ENCODE measurements at places on chromosomes 6 and 20. TPM values are rescaled to one million over a fixed set of nuclear protein-coding genes. Genes with fewer than 3 reads are reported as not detected.

GRCh38 chr6:163576114-163576513, 161.6 kb downstream of the QKI start:
- no peaks in the 10 kb centered on the region for H3K4me1 ChIP-seq
- H3K4me3 ChIP-seq: no peak overlapping the region
- DNase-seq: no peak
- H3K27ac ChIP-seq: no peak overlapping the region
- no peaks in the 10 kb centered on the region for H3K27me3 ChIP-seq

DNA sequence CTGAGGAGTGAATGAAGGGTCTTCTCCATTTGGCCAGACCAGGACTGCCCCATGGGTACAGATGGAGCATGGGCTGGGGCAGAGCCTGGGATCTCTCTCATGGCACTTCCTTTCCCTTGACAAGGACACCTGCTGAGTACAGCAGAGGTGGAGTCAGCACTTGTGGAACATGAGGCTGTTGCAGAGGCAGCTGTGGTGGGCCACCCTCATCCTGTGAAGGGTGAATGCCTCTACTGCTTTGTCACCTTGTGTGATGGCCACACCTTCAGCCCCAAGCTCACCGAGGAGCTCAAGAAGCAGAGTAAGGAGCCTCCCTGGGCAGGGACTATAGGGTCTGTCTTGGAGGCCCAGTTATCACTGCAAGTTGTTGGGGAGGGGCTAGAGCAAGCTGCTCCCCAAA, 29.6 kb downstream of the GSS start:
- no peak overlapping the region for H3K4me3 ChIP-seq
- no peak overlapping the region for H3K27ac ChIP-seq
- DNase-seq: no peak

DNA sequence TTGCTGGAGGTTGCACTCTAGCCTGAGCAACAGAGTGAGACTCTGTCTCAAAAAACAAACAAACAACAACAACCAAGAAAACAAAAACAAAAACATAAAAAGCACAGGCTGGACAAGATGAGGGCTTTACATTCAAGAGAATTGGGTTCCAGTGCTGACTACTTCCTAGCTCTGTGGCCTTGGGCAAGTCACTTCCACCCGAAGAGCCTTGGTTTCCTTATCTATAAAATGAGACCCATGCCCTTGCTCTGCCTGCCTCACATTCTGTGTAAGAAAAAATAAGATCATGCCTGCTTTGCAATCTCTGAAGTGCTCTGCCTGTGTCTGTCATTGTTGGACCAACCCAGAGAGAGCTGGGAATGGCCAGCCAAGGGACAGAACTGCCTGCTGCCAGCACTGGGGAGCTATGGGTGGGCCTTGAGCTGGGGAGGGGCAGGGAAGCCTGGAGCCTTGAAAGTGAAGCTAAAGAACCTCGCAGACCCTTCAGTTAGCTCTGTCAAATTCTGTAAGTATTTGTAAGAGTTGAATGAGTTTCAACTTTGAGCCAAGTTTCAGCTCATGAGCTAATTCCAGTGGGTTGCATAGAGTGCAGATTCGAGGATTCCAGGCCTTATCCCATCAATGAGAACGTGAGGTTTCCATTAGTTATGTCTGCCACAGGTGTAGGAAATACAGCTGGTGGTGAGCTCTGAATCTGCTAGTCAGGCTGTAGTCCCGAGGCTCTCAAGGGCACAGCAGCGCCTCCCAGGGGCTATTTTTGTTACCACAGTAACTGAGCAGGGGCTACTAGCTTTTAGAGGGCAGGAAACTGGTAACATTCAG, 93.2 kb downstream of the DLGAP4 start:
- no peak overlapping the region for H3K27ac ChIP-seq
- no peak overlapping the region for H3K4me3 ChIP-seq
- H3K27me3 ChIP-seq: peaks cover 7% of the 10 kb centered on the region
- DNase-seq: peak; percentile 25
- H3K4me1 ChIP-seq: no peaks in the 10 kb centered on the region
- no peaks in the 10 kb centered on the region for H3K36me3 ChIP-seq

DNA sequence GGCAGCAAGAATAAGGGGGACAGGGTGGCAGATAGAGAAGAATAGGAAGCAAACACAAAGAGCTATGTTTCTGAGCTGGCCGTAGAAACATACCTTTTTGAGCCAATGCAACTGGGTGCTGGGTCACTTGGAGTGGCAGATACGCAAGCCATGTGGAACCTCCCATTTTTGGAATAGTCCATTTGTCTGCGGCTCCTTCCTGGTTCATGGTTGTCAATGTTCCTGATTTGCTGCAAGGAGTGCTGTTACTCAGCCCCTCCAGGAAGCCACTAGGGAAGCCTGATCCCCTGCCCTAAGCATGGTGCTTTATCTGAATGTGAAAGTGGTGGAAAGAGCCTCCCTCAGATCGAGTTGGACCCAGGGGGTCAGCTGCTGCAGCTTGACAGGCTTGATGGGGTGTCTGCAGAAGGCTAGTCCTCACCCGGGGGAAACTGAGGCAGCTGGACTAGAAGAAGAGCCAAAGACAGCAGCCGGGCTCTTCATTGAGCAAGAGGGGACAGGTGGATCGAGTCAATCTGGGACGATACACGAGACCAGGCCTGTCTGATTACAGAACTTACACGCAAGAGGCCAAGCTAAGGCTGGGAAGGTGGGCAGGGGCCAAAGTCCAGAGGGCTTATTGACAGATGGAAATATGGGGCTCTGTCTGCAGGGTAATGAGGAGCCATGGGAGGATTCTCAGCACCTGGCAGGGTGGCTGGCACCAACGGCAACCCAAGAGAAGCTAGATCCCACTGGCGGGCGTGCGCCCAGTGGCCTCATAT, 57.4 kb upstream of the CTNNBL1 start:
- H3K27ac ChIP-seq: no peak overlapping the region
- DNase-seq: no peak
- no peak overlapping the region for H3K4me3 ChIP-seq
- no peaks in the 10 kb centered on the region for H3K4me1 ChIP-seq

DNA sequence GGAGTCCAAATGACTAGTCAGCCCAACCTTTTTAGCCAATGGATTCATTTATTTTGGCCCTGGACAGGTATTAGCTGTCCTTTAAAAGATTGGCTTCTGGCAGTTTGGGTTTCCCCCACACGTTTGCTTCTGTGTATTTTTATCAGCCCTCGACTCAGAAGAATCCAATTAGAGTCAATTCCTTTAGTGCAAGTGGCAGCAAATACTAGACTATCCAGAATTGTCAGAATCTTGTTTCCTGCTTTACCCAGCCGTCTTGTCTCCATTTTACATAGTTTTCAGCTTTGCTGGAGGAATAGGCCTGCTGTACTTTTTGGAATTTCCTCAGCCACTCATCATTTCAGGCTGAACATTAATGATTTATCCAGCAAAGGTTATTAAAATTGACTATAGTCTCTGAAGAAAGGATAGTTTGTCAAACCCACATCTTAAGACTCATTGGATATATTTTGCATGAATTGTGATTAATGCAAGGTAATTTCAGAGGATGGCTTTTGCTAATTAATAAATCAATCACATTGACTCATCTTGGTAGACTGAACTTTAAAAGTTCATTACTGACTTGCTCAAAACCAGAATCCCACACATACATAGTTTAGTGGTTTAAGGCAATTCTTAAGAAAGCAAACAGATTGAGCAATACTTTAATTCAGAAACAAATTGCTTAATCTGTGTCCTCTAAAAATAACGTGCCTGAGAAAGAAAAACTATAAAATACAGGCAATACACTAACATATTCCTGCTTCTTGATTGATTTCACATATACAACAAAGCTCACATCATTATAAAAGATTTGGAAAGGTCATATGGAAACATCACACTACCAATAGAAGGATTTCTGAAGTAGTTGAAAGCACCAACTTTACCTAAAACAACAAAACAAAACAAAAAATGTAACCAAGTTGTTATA, 62.9 kb upstream of the ZNF217 start:
- H3K27ac ChIP-seq: peak overlapping the region; percentile 94
- H3K36me3 ChIP-seq: no peaks in the 10 kb centered on the region
- peaks cover 8% of the 10 kb centered on the region for H3K4me1 ChIP-seq

DNA sequence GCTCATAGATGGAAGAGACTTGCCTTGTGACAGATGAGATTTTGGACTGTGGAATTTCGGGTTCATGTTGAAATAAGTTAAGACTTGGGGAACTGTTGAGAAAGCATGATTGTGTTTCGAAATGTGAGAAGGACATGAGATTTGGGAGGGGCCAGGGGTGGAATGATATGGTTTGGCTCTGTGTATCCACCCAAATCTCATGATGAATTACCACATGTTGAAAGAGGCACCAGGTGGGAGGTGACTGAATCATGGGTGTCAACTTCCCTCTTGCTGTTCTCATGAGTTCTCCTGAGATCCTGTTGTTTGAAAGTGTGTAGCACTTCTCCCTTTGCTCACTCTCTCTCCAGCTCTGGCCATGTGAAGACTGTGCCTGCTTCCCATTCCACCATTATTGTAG, 17.9 kb downstream of the AHI1 start:
- H3K27ac ChIP-seq: no peak overlapping the region
- no peaks in the 10 kb centered on the region for H3K27me3 ChIP-seq
- H3K36me3 ChIP-seq: peaks cover 4% of the 10 kb centered on the region
- H3K4me3 ChIP-seq: no peak overlapping the region
- no peaks in the 10 kb centered on the region for H3K4me1 ChIP-seq

The HMGCLL1 gene
- 0.81 TPM for polyA plus RNA-seq
